NCI-H1048 (cell line): ENCODE measurements at places on chromosomes 1 and 21.

GRCh38 chr1:47572731-47573430 lies 135.0 kb downstream of the FOXD2 start:
- DNase-seq, result no peak

- DNase-seq, result no peak
These were observed 25.2 kb downstream of the CHD1L start for GRCh38 chr1:147267711-147268110.

DNA sequence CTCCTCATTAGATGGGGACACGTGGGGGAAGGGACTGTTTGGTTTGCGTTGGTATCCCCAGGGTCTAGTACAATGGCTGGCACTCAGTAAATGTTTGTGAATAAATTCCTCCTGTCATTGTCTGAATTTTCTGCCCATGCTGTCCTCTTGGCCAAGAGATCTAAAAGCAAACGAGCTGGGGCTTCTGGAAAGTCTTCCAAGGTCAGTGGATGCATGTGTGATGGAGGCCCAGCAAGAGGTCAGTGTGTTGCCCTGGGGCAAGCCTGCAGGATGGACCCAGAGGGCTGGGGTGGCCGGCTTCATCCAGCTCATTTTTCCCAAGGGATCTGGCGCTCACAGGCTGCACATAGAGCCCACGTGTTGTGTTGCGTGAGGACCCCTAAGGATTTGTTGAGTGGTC lies 30.0 kb upstream of the JUN start:
- no peak for DNase-seq

- DNase-seq, result no peak
These were observed 193.4 kb downstream of the ATG4C start for GRCh38 chr1:62977366-62977765.

GRCh38 chr1:94286864-94287437 lies 49.6 kb upstream of the ARHGAP29 start:
- DNase-seq, result no peak

DNA sequence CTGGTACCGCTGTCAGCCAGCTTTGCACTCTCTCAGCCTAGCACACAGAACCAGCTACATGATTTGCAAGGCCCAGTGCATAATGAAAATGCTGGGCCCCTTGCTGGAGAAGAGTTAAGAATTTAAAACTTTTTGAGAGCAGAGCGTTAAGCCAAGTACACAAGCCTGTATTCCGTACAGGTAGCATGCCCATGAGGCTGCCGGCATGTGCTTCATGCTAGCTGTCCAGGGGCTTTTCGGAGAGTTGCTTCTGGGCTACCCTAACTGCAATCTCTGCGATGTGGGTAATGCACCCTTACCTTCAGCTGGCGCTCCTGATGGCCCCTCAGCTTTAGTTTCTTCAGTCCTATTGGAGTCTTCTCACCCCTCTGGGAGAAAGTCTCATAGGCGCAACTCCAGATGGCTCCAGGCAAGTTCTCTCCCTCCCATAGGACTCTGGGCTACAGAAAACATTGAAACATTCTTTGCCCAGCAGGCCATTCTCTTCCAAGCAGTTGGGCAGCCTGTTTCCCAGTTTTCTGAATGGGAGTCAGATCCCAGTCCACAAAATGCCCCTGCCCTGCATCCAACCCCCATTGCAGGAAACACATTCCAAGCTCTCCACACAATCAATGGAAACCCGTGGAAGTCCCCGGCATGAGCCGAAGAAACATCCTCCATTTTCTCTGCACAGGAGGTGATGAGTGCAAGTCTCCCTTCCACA lies 5.7 kb upstream of the AKT3 start:
- DNase-seq, result no peak

- no peak for DNase-seq
These were observed 7.3 kb downstream of the TSHB start for GRCh38 chr1:115036814-115037507.

- DNase-seq, result no peak
These were observed 6.8 kb upstream of the RXRG start for GRCh38 chr1:165451691-165452090.

- no peak for DNase-seq
These were observed 30.1 kb downstream of the OLFML3 start for GRCh38 chr1:114009393-114009792.

DNA sequence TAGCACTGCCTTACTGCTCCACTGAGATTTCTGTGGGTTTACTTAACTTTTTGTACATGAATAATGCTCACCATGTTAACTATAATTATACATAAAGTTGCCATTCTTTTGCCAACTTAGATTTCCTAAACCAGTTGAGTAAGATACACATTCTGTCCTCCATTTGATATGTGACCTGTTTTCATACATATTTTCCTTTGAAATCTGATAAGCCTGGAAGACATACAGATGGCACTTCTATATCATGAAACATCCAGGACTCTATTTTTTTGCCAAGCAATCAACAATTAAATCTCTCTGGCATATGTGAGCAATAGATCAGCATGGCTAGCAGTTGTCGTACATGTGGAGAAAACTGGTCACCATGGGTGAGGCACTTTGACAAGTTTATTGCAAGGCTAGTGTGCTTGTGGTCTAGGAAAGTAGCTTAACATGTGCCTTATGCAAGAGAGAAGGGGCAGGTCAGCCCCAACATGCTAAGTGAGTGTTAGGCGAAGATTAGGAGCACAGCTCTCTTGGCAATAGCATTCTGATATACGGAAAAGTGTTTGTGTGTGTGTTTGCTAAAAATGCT lies 14.2 kb downstream of the PRRX1 start:
- no peak for DNase-seq
